ENCODE measurements at places on chromosomes 2 and 18.

DNA sequence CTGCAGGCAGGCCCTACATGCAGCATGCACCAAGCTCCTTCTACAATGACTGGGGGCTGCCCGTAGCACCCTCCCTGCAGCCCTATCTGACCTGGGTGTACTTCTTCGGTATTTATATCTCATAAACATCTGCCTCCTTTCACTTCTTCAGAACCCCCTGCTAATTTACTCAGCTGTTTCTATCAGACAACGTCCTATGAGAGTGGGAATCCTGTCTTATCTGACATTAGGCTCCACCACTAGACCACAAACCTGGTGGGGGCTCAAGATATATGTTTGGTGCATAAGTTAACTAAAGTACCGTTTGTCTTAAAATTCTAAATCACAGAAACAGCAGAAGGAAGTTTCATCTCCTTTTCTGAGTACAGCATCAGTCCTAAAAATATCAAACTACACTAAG lies 10.6 kb downstream of the HSBP1L1 start:
- no peak for DNase-seq

DNA sequence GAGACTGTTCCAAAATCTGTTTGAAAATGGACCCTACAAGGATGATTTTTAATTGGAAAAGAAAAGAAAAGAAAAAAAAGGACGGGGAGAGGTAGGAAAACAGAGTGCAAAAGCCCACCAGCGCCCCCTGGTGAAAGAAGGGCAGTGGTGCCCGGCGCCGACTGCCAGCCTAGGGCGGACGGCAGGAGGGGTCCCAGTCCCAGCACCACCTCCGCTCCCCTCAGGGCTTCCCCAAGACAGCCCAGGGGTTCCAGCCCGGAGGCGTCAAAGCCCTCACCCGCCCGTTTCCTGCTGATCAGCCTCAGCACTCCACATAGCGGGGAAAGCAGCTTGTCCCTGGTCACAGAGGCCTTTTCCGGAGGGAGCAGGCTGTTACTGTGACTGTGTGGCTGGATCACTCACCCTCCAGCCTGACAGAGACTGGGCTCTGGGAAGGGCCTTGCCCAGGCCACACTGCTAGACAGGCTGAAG lies 213.9 kb downstream of the TFCP2L1 start:
- no peak for DNase-seq

DNA sequence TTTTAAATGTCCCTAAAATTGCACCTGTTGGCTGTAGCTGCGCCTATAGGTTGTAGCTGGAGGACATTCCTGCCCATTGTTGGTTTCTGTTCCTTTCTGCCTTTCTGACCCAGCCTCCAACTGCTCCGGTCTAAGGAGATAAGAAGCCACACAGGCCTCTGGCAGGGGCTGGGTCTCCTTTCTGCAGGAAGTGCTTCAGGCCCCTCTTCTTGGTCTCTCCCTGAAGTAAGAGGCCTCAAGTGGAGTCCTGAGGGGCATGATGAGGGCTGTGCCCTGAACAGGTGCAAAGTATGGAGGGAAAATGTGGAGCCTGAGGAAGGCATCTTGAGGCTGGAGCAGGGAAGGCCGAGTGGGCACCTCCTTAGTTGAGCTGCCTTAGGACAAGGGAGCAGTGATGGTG lies 10.4 kb upstream of the SFTPB start:
- DNase-seq: no peak

GRCh38 chr2:122221665-122222064 lies 466.2 kb downstream of the TSN start:
- DNase-seq: no peak

All from stimulated activated CD4-positive, alpha-beta T cell treated with anti-CD3 and anti-CD28 coated beads, Interleukin-1b, Interleukin-23, amount 100 ng/mL, for 1 hour (primary cell).